ENCODE measurements at places on chromosomes 6 and 20.
A peak's percentile ranks its signal among the peaks of the same experiment; 100 is the strongest.

GRCh38 chr6:34484899-34485298, 19.0 kb downstream of the PACSIN1 start:
- DNase-seq = no peak

DNA sequence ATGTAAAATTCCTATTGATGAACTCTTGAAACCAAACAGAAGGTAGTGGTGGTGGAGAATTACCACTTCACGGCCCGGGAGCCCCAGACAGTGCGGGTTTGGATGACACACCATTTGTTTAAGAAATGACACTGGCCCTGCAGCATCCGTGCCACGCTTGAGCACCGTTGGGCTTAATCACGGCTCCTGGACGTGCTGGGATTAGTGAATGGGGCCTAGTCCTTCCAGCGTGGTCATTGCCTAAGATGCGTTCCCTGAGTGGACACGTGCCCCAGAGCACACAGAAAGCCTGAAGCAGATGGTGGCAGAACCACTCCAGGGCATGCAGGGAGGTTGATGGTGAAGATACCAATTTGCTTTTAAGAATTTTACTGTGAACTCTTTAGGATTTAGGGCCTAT, 14.5 kb downstream of the STX16 start:
- DNase-seq = no peak

DNA sequence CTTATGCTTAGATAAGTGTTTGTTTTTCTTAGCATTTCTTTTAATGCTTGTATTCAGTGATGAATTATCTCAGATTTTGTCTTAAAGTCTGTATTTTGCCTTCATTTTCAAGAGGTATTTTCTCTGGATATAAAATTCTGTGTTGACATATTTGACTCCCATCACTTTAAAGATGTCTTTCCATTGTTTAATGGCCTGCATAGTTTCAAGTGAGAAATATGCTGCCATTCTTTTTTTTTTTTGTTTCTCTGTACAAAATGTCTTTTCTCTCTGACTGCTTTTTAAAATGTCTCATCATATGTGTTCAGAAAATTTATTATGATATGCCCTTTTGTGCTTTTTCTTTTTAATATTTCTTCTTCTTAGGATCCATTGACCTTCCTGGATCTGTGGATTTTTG, 578.0 kb upstream of the NOX3 start:
- DNase-seq = no peak

DNA sequence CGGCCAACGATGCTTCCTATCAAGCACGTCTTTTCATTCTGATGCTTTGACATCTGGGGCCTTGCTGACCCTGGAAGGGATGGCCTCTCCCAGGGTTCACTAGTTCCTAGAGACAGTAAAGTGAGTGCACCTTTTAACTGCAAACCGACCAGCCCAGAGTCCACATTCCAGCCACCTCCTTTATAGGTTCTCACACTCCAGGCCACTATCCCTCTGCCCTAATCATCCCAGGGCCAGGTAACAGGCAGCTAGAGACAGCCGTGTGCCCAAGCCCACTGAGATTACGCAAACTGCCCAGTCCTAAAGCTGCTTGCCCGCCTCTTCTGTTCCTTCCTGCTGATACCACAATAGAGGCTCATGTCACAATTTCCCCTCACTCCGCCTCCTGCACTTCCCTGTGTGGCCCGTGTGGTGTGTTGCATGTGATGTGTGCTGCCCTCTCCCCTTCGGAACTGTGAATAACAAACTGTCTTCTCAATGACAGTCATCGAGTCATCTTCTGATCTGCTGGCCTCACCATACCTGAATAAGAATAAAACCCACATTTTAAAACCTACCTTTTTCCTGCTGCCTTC, 123.7 kb upstream of the EXOC2 start:
- DNase-seq = no peak

DNA sequence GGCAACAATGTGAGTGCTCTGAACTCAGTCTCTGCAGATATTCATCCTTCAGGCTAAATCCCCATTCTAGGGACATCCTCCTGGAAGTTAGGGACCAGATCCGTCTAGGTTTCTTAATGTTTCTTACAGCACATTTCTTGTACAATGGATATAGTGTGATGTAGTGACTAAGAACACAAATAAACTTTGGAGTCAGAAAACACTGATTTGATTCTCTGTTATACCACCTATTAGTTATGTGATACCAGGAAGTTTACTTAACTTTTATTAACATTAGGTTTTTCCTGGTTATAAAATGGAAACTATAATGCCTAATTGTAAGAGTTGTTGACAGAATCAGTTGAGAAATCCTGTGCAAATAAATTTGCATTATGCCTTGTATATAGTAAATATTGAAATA, 57.6 kb upstream of the KCNQ5 start:
- DNase-seq = no peak

DNA sequence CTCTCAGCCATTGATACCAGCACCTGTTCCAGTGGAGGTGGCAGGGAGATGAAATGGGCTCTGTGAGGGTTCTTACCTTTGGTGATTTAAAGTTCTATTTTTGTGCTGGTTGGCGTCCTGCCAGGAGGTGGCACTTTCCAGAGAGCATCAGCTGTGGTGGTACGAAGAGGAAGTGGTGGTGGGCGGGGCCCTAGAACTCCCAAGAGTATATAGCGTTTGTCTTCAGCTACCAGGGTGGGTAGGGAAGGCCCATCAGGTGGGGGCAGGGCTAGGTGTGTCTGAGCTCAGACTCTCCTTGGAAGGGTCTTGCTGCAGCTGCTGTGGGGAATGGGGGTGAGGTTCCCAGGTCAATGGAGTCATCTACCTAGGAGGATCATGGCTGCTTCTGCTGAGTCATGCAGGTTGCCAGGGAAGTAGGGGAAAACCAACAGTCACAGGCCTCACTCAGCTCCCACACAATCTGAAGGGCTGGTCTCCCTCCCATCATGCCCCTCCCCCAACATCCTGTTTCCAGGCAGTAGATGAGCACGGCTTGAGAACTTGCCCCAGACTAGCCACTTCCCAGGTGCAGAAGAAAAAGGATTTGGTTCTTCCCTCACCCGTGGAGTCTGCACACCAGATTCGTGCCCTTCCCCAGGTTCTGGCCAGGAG, 46.6 kb downstream of the MOXD1 start:
- DNase-seq = peak; percentile 42

- no peak for DNase-seq
Measured at GRCh38 chr20:10430000-10430466, 4.0 kb downstream of the MKKS start.

GRCh38 chr6:108897371-108897770, 49.1 kb downstream of the ARMC2 start:
- DNase-seq = no peak

DNA sequence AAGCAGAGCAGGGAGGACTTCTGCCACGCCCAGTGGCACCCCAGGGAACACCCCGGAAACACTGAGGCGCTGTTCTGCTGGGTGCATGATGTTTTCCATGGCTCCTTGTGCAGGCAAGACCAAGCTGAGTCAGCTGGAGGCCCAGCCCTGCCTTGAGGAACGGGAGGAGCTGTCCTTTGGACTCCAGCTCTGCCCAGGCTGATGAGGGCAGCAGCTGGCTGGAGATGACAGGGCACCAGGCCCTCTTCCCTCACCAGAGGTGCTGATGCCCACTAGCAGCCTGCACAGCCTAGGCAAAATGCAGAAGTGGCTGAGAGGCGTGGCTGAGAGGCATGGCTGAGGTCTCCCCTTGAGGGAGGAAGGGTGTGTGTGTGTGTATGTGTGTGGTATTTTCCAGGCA, 2.4 kb downstream of the C6orf132 start:
- DNase-seq = no peak

DNA sequence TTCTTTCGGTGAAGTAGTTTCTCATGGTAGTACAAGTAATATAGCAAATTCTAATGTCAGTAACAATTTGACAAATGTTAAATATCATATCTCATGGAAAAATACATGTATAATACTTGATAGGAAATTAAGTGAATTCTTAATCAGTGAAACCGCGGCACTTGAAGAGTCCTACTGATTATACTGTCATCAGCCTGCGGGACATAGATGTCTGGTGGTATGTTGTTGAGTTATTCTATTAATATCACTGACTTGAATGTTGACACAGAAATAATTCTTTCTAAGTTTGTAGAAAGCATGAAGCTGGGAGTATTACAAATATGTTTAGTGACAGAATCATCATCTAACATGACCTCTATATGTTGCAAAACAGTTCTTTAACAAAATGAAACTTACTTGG, 479.8 kb upstream of the IMPG1 start:
- no peak for DNase-seq

DNA sequence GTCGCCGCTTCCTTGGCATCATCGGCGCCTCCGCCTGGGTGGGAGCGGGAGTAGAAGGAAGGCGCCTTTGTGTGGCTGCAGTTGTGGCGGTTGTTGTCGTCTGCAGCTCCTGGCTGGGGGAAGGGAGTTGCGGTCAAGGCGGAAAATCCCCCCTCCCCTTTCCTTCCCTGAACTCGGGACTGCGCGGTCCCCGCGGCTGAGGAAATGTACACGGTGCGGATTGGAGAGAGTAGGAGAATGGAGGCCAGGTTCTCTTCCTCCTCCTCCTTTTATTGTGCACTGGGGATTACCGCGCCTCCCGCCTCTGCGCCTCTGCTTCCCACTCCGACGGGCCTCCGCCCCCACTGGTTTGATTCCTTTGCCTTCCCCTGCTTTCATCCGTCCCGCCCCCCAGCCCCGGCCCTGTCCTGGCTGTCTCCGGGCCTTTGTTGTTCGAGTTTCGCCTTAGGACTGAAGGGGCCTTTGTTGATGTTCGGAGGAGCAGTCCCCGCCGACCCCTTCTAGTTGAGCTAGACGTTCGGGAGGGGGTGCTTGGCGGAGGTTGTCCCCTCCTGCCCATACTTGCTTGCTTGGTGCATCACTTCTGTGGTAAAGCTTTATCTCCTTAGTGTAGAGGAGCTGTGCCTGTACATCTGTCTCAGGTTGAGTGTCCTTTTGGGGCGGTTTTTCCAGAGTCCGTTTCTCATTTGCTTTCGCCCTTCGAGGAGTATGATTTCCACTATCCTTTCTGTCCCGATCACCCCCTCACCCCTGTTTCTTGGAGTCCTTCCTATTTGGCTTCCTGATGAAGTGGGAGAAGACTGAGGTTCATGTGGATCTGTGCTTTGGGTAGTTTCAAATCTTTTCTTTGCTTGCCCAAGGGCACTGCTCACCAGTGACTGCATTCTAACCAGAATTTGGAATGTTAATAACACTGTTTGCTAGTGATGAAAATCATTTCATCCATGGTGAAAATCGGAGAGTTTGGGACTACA, 764 bp downstream of the ZNF292 start:
- DNase-seq = no peak

DNA sequence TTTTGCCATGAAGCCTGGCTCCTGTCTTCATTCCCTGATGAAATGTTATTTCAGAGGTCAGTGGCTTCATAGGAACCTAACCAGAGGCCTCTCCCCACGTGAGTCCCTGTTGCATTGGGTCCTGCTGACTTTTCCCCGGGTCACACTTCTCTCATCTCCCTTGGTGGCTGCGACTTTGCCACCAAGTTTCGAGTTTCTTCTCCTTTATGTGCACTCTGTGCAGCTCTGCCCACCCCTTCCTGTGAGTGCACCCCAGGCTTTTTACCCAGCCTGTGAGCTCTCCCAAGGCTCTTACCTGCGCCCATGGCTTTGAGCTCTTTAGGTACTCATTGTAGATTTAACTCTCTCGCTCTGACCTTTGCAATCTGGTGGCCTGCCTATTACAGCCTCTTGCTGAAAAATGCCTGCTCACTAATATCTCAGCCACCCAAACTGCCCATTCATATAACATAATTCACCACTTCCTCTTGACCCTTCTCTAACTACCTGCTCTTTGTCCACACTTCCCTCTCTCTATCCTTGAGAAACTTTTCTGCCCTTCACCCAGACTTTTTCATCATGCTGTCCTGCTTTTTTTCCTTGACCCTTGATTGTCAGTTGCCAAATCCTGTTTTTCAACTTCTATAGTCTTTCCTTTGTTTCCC, 105.9 kb downstream of the SASH1 start:
- DNase-seq = no peak

GRCh38 chr6:62980724-62981123, 230.5 kb upstream of the FKBP1C start:
- DNase-seq = no peak

GRCh38 chr6:55433446-55434130, 106.3 kb downstream of the GFRAL start:
- DNase-seq = no peak

- no peak for DNase-seq
Measured at GRCh38 chr6:166382500-166382932, 224 bp downstream of the MPC1 start.

DNA sequence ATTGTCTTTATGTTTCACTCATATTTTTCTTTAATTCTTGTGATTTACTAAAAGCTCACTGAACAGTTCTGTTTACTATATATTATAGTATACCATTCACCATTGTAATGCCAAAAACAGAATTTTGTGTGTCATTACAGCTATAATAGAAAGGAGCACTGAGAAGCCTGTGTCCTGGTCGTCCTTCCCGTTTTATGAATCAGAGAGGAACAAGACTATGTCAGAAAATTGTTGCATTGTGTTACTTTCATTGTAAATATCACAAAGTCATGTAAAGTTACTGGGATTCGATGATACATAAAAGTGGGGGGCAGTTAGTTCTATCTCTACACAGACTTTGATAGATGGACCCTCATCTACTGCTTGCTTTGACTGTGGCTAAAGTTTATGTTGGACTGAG, 145.1 kb downstream of the QKI start:
- no peak for DNase-seq

- no peak for DNase-seq
Measured at GRCh38 chr6:5142915-5143314, 57.8 kb downstream of the PPP1R3G start.

DNA sequence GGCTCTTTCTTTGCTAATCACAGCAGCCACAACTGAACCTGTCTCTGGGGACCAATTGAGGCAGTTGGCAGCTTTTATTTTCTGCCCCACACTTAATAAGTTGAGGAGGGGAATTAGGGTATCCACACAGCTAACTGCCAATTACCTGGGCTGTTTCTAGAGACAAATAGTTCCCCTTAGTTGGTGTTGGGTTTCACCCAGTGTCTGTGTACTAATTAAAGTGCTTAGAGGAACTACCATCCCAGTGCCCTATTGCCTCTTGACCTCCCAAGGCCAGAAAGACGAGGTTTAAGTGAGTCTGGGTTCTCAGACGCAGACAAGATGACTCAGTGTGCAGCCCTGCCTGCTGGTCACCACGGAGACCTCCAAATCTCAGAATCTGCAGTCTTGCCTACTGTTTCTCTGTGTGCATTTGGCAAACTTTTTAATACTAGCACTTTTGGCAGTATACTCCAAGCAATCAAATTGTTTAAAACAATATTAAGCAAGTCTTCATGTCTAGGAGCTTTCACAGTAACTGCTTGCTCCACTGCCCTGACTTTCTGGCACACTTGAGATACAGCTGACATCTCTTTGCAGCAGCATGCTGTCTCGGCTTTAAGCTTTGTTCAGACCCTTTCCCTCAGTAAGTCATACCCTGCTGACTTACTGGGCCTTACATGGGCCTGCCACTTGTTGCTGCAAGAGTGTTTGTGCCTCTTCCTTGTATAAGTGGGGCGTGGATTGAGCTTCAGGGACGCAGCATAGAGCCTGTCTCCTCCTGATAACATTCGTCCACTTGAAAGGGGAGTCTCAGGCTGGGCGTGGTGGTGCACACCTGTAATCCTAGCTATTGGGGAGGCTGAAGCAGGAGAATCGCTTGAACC, 31.9 kb downstream of the STK35 start:
- DNase-seq = no peak

GRCh38 chr6:128230267-128230989, 290.0 kb downstream of the PTPRK start:
- DNase-seq = no peak

Measured in esophagus squamous epithelium (tissue), 5 donors.